Upper lobe of left lung (tissue), 6 donors: ENCODE measurements at places on chromosomes 1 and 21. TPM values are rescaled to one million over a fixed set of nuclear protein-coding genes. Genes with fewer than 3 reads are reported as not detected.

GRCh38 chr1:199954699-199955098 lies 72.8 kb upstream of the NR5A2 start:
- no peak for DNase-seq

DNA sequence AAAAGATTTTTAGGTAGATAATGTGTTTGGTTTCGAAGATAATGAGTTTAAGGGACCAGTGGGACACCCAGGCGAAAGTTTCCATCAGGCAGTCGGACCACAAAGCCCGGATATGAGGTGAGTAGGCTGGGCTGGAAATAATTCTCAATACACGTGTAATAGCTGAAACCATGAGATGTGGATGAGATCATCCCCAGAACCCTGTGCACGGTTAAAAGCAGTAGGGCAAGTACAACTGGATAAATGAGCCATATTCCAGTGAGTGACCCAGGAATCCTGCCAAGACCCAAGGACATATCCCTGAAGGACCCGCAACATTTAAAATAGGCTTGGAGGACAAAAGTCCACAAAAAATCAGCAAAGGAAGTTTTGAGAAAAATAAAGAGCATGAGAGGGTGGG lies 21.5 kb upstream of the NHLH2 start:
- DNase-seq = no peak

VWA5B1 gene
- total RNA-seq = not detected

- DNase-seq = no peak
Measured at GRCh38 chr1:42392255-42392654, 11.7 kb downstream of the RIMKLA start.

DNA sequence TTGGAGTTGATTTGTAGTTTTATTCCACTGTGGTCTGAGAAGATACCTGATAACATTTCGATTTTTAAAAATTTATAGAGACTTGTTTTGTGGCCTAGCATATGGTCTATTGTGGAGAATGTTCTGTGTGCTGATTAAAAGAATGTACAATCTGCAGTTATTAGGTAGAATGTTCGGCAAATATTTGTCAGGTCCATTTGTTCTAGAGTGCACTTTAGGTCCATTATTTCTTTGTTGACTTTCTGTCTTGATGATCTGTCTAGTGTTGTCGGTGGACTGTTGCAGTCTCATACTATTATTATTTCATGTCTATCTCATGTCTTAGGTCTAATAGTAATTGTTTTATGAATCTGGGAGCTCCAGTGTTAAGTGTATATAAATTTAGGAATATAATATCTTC lies 116.8 kb downstream of the NME7 start:
- no peak for DNase-seq

DNA sequence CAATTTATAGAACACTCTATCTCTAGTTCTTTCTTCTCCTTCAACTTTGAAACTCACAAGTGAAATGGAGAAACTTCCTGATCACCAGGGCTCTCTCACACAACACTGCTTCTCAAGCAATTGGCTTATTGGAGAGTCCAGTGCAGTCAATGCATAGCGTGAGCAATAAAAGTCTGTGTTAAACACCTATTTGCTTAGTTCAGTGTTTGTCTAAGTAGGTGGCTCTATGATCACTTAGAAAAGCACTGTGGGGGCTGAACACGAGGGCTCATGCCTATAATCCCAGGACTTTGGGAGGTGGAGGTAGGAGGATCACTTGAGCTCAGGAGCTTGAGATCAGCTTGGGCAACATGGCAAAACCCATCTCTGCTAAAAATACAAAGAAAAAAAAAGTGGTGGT lies 12.2 kb downstream of the CTSS start:
- DNase-seq = no peak
